ENCODE measurements at places on chromosomes 5 and 9.
A peak's percentile ranks its signal among the peaks of the same experiment; 100 is the strongest.

DNA sequence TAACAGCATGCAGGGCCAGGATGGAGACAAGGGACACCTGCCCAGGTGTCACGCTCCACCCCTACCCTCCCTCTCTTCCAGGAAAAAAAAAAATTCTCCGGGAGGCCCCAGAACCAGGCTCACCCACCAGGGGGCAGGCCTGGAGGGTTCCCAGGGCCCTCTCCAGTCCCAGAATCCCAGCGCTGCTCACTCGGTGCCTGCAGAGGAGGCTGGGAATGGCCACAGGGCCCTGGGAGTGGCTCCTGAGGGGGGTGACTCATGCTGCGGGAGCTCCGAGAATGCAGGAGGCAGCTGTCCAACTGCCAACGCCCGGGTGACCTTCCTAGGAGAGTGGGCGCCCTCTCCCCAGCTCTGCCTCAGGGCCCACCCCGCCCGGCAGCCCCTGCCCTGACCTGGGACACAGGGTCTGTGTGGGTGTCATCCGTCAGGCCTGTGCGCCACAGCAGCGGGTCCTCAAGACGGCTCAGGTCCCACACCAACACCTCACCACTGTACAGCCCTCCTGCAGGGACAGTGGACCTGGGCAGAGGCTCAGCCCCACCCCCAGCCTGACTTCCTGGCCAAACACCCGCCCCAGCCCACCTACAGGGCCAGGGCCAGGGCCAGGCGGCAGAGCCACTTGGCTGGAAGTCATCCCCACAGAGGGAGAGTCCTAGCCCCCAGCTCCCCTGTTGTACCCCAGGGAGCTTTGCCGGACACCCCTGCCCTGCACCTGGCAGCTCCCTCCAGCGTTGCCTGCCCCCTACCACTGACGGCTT is 21.2 kb downstream of the DYNC2I2 start:
- DNase-seq: peak; percentile 97

DNA sequence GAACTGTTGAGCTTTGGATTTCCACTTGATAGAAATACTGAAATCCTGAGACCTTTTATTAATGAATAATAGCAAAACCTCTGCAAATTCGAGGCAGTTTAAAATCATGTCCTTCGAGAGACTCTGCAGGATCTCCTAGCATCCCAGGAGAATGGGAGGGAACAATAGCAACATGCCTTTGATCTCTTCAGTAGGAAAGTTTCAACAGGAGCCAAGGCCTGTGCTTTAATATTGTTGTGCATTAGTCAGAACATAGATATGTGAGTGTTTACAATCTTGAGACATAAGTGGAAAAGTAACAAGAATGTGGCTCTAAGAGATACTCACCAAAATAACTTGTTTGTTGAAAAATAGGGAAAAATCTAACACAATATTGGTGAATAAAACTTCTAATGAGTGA is 83.3 kb upstream of the LHFPL2 start:
- DNase-seq: no peak

DNA sequence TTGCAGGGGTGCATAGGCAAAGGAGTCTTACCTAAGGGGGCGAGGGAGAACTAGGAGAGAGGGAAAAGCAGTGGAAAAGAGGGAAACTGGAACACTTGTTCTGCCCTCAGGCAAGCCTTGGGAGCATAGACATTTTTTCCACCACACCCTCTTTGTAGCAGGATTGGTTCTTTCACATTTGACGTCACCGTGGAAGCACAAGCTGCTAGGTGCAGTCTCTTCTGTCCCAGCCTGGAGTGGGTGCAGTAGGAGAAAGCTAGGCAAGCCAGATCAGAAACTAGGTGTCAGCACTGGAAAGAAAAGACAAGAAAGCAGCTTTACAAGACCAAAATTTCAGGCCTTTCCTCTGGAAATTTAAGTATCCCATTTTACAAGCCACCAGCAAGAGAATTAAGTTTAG is 440.4 kb downstream of the EFNA5 start:
- no peak for DNase-seq

- peak; percentile 85 for DNase-seq
Measured at GRCh38 chr9:113454914-113455761, 8.4 kb upstream of the RGS3 start.

DNA sequence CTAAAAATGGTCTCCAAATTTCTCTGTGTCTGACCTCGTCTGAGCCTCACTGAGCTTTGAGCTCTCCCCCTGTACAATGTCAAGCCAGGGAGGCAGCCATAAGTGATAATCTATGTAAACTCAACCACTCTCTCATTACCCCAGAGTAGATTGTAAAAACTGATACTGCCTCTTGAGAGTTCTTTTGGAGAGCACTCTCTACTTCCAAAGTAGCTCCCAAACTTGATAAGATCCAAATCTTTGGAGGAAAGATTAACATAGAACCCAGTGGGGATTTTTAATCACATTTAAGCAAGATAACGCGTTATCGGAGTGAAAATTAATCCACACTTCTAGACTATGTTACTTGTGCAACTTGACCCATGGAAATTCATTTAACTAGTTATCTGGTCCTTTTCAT is 54.9 kb downstream of the TMEM167A start:
- DNase-seq: no peak

DNA sequence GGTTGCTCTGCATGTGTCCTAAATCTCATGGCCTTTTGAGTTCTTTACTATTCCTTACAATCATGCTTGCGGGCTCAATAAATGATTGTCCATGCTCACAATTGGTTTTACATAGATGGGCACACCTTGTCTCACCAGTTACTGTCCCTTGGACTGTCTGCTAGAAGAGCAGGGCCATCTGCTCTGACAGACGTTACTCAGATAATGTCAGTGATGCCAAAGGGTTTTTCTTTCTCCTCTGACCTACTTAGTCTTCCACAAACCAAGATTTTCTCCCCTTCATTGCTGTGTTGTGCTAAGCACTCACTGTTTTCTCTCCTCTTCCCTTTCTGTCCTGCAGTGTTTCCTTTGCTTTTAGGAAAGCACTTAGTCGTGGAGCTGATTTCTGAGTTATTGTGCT is 562.3 kb downstream of the KIF4B start:
- no peak for DNase-seq

- DNase-seq: no peak
Measured at GRCh38 chr5:22787807-22788206, 65.3 kb downstream of the CDH12 start.

GRCh38 chr5:36888303-36888702 is 11.7 kb downstream of the NIPBL start:
- no peak for DNase-seq

DNA sequence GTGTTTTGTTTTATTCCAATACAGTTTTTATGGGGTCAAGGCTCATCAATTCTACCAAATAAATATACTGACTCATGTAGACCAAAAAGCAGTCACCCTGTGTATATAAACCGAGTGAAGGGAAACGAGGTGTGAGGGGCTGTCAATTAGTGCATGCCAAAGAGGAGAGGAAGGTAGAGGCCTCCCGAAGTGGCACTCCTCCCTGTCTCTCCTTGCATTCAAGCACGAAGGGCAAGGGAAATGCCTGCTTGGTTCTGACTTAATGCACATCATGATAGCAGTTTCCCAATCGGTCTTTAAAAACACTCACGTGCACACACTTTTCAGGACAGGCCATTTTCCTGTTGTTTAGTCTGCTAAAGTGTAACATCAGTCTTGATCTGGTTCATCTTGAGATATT is 125.6 kb upstream of the SLCO6A1 start:
- no peak for DNase-seq

DNA sequence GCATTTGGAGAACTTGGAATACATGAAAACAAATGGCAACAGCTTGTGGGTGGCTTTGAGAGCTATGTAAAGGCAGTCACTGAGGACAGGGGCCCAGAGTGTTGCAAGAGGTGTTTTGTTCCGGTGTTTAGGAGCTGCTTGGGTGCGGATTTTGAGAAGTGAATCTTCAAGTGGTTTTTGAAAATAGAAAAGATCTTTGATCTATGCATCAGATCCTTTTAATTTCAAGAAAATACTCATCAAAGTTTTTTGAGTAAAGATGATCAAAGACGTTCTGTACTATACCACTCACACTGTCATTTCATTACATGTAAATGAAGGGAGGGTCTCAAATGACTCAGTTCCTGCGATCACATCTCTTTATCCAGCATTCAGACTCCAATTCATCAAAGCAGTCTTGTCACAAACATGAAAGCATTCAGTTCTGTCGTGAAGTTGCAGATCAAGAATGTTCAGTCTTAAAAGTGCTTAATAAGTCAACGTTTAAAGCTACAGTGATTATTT is 112.5 kb downstream of the WDR41 start:
- DNase-seq: no peak

GRCh38 chr5:9174446-9174845 is 371.4 kb downstream of the SEMA5A start:
- no peak for DNase-seq

GRCh38 chr9:120182011-120182410 is 398.0 kb downstream of the CDK5RAP2 start:
- no peak for DNase-seq

DNA sequence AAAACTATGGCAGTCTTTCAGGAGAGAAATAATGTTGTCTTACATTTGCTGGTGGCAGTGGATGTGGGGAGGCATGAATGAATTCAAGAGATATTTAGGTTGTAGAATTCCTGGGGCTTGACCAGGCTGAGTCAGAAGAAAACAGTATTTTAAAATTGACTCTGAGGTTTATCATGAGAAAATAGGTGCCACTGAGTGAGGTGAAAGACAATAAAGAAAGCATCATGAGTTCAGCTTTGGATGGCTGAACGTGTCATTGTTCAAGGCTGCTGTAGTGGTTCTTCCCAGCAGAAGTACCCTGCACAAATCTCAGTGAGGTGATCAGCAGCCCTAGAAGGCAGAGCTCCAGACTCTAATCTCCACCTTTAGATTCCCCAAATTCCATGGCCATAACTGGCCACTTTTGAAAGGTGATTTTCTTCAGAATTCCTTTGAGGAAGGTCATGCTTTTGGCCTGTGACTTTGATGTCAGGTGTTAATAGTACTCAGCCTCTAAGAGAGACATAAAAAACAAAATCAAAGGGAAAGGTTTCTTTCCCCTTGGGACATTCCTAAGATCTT is 395.4 kb downstream of the NTRK2 start:
- DNase-seq: no peak

GRCh38 chr5:5983261-5983980 is 394.9 kb downstream of the MED10 start:
- no peak for DNase-seq

GRCh38 chr5:174720612-174721529 is 3.5 kb upstream of the MSX2 start:
- DNase-seq: no peak

GRCh38 chr5:108620516-108620915 is 127.2 kb upstream of the FER start:
- no peak for DNase-seq

GRCh38 chr5:35617435-35618303 is at the start of gene SPEF2:
Gene SPEF2, plus strand, starts transcription at chr5:35617863. Its CDS starts 135 bp downstream, at chr5:35617998.
- peak; percentile 92 for DNase-seq

GRCh38 chr5:153893817-153894216 is 144.9 kb downstream of the FAM114A2 start:
- no peak for DNase-seq

DNA sequence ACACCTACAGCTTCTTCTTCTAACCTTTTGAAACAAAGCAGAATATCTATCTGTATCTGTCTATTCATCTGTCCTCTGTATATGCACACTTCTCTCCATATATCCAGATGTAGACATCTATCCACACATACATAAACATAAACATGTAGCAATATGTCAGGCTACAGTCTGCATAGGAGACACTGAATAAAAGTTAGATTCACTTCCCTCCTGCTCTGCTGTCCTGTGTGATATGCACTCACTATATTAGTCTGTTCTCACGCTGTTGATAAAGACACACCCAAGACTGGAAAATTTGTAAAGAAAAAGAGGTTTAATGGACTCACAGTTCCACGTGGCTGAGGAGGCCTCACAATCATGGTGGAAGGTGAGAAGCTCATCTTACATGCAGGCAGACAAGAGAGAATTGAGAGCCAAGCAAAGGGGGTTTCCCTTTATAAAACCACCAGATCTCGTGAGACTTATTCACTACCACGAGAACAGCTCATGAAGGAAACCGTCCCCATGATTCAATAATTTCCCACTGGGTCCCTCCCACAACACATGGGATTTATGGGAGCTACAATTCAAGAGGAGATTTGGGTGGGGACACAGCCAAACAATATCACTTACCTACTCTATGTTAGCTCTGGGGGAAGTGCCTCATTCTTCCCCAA is 24.1 kb downstream of the RANBP3L start:
- no peak for DNase-seq

GRCh38 chr5:78287833-78288232 is 6.7 kb downstream of the AP3B1 start:
- peak; percentile 80 for DNase-seq

DNA sequence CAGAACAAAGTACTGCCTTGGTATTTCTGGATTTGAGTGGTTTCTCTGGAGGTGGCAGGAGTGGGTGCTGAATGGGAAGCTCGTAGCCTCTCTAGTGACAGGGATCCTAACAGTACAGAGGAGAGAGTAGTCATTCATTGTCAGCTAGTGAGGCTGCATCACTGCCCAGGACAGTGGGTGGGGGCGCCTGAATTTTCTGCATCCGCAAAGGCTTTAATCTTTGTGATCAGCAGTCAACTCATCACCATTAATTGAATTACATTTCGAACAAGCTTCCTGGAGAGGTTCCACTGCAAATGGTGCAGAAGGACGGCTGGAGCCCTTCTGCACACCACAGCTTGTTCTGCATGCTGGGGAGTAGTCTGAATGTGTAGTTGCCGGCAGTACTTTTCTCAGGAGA is 77.5 kb downstream of the HSPA4 start:
- no peak for DNase-seq

- DNase-seq: no peak
Measured at GRCh38 chr9:111900151-111900857, 3.7 kb downstream of the UGCG start.

DNA sequence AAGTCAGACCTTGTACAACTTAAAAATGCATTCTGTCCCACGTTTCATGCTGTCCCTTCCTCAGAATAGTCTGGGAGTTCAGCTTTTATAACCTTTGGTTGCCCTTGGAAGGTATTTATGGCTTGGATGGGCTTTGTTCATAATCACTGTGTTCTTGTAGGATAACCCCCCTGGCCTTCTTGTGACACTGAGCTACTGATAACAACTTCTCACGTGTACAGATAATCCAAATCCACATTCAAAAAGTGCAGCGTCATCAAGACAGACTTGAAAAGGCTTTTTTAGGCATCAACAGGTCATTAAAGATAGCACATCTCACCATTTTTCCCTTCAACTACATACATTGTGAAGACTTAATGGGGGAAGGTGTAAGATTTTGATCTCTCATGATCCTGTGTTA is 42.0 kb downstream of the SLC1A3 start:
- DNase-seq: no peak

DNA sequence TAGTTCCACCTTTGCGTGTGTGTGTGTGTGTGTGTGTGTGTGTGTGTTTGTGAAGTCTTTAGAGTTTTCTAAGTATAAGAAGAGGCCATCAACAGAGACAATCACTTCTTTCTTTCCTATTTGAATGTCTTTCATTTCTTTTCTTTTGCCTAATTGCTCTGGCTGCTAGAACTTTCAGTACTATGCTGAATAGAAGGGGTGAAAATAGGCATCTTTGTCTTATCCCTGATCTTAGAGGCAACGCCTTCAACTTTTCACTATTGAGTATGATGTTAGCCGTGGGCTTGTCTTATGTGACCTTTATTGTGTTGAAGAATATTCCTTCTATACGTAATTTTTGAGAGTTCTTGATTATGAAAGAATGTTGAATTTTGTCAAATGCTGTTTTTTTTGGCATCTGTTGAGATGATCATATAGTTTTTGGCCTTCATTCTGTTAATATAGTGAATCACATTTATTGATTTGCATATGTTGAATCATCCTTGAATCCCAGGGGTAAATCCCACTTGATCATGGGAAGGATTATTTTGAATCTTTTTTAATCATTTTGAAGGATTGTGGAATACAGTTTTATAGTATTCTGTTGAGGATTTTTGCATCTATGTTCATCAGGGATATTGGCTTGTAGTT is 134.8 kb upstream of the CD180 start:
- DNase-seq: peak; percentile 21
